Activated CD4-positive, alpha-beta T cell treated with anti-CD3 and anti-CD28 coated beads, Interleukin-2, amount 50 U/mL, for 1 hour (primary cell): ENCODE measurements at places on chromosomes 4 and X.

GRCh38 chrX:133362538-133362937 lies 52.8 kb downstream of the GPC4 start:
- DNase-seq = no peak

- no peak for DNase-seq
These were observed at the start of gene ENPEP for GRCh38 chr4:110475881-110476818. TSS of gene ENPEP (plus strand) at chr4:110476155. CDS start at chr4:110476415, 260 bp downstream.

DNA sequence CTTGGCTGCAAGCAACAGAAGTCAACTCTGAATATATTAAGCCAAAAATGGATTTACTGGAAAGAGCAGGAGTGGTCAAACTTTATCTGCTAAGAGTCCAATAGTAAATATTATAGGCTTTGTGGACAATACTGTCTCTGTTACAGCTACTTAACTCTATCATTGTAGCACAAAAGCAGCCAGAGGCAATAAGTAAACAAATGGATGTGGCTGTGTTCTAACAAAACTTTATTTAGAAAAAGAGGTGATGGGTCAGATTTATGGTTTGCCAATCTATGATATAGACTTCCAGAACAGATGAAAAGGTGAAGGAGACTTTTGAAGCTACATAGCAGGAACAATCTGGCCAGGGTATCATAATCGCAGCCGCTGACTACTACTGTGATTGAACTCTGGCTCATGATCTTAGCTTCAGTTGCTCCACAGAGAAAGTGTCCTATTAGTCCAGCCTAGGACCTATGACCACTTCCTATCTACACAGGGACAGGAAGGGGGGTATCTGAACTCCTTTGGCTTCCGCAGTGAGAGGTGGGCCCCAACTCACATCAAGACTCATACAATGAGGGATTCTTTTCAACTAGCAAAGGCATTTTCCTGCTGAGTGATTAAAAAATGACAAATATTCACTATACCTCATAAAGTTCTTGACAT lies 154.9 kb downstream of the ATG4A start:
- DNase-seq = no peak

DNA sequence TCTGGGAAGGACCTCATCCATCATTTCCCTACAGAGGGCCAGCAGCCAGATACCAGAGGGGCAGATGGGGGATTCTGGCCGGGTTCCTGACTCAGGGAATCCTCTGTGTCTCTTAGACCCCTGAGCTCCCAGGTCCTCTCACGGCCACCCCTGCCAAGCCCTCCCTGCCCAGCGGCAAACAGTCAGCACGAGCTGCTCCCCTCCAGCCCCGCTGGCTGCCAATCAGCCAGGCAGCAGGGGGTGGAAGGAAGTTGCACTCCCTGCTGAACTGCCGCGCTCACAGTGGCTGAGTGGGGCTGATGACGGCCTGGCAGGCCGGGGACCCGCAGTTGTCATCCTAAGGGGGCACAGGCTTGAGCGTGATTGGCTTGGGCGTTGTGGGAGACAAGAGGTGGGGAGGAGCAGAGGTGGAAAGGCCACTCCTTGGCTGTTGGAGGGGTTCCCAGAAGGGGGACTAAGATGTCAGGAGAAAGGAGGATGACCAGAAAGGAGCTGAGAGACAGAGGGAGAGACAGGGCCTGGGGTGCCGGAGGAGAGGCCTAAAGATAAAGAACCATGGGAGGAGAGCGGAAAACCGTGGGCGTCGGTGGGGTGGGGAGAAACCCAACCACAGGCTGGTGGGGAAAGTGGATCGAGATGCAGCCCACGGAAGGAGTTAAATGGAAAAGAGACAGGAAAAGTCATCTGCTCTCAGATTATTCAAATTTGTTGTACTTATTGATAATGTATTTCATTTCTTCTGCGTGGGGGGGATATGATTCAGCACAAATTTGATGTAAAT lies 4.4 kb upstream of the CCDC149 start:
- no peak for DNase-seq

- no peak for DNase-seq
These were observed 93.4 kb upstream of the MAMLD1 start for GRCh38 chrX:150269605-150270254.

DNA sequence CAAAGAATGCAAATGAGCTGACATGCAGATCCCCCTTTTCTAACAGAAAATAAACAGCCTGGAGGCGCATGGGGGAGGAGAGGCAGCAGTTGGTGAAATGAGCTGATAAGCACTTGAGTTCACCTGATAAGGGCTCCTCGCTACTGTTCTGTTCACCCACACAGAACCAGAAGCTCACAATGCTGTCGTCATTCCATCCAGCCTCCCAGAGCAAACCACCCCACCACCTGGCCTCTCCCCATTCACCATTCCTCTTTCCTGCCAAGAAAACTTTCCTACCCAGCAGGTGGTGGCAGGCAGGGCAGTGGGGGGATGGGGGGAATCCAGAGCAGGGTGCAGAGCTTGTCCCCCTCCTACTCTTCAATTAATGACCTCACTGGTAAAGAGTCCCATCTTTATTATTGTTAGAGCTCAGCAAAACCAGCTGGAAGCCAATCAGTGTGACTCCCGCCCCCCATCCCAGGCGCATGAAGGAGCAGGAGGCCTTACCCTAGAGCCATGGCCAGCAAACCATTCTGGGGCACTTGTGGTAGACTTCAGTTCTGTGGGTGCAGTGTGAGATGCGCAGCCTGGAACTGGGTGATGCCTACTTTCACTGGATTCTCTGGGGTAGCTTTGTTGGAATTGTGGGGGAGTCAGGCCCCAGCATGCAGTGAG lies 350.3 kb downstream of the ZIC3 start:
- DNase-seq = no peak

- no peak for DNase-seq
These were observed 172.8 kb upstream of the NAP1L5 start for GRCh38 chr4:88870428-88870827.

GRCh38 chr4:120052856-120053255 lies 13.8 kb downstream of the MAD2L1 start:
- no peak for DNase-seq

GRCh38 chr4:52892880-52893279 lies 30.8 kb downstream of the RASL11B start:
- DNase-seq = no peak

DNA sequence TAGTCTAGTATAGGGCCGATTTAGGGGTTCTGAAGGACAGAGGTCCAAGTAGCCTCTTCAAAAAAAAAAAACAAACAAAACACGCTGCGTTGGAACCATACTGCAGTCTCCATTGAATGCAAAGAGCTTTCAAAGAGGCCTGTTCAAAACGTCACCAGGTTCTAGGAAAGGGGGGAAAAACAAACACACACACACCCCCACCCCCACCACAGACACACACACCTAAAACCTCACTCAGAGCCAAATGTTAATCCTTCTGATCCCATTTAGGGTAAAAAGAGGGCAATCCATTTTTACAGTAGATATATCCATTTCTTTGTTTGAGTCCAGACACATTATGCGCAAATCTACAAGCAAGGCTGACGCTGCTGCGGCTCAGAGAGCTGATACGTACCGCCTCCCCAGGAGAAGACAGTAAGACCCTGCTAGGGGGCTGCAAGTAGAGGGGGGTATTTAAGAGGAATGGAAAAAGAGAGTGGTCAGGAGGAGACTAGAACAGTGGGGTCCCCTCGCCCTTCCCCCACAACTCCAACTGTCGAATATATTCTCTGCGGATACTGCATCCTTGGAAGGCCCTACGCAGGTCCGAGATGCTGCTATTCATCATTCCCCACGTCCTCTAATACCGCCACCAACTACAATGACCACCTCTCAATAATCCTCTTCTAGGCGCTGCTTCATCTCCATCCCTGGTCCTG lies 1.3 kb downstream of the NKRF start:
- DNase-seq = no peak

DNA sequence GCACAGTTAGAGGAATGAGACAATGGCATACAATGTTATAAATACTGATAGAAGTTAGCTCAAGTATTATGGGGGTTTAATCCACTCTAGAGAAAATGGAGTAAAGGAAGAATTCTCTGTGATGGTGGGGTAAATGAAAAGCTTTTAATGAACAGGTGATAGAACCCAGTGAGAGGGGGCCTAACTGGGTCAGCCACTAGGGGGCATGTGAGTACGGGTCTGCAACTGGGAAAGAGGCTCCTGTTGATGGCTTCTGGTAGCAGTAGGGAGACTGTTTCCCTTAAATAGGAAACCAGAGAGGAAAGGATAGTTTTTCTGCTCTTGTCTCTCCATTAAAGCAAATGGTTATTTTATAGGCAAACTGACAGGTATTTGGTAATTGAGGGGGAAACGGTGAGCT lies 132.8 kb upstream of the GPR101 start:
- DNase-seq = peak; percentile 1

GRCh38 chr4:131063878-131064277 lies 1967.9 kb downstream of the C4orf33 start:
- no peak for DNase-seq

GRCh38 chr4:113826421-113826820 lies 64.9 kb upstream of the CAMK2D start:
- no peak for DNase-seq

GRCh38 chrX:129496625-129497024 lies 26.7 kb downstream of the SMARCA1 start:
- no peak for DNase-seq

DNA sequence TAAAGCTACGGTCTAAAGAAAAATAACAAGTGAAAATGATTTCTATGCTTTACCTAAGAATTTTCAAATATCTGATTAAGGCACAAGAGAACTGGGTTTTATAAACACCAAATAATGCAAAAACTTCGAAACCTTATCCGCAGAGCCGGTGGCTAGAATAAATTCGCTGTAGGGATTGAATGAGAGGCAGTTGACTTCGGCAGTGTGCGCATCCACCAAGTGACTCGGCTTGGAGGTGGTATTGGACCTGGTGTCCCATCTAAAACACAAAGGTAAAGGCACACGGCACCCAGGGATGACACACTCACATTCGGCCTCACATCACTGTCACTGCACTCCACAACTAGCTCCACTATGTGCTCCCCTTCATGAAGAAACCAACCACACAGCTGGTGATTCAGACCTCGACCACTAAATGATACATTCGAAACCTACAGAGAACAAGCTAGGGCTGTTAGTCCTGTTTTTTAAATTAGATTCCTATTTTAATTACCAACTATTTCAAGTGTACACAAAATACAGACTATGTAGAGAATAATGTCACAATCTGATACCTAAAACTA lies 17.5 kb downstream of the RBBP7 start:
- DNase-seq = no peak

- no peak for DNase-seq
These were observed 504.9 kb downstream of the RAPGEF2 start for GRCh38 chr4:159607809-159608208.

GRCh38 chr4:94375364-94375763 lies 32.7 kb upstream of the HPGDS start:
- no peak for DNase-seq

- no peak for DNase-seq
These were observed 4.7 kb downstream of the OCRL start for GRCh38 chrX:129544780-129545179.

DNA sequence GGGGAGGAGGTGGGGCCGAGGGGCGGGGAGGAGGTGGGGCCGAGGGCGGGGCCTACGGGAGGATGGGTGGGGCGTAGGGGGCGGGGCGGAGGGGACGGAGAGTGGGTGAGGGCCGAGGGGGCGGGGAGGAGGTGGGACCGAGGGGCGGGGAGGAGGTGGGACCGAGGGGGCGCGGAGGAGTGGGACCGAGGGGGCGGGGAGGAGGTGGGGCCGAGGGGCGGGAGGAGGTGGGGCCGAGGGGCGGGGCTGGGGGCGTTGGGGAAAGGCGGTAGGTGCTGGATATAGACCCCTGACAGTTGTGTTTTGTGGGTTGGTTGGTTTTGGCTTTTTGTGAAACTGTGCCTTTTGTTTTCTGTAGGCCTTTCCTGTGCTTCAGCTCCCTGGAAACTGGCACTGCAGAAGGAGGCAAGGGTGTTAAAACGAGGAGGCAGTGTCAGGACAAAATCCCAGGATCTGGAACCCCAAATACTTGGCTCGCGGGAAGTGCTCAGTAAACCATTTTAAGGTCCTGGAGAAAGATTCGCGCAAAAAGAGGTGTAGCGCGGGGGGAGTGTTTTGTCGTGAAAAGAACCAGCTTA lies 580 bp upstream of the MMGT1 start:
- peak; percentile 70 for DNase-seq

DNA sequence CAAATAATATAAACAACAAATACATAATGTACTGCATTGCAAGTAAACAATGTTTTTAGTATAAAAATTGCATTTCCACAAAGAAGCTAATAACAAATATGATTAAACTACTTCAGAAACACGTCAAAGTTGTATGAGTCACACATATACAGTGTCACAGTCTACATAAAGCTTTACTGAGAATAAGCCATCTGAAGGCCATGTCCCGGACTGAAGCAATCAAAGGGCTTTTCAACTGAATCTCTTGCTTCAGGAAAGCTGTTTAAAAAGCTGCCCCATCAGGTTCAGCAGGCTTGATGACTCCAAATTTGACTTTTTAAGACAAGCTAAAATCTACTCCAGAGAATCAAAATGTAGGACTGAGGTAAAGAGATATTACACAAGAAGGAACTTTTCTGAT lies 1476.8 kb downstream of the ADGRL3 start:
- no peak for DNase-seq

DNA sequence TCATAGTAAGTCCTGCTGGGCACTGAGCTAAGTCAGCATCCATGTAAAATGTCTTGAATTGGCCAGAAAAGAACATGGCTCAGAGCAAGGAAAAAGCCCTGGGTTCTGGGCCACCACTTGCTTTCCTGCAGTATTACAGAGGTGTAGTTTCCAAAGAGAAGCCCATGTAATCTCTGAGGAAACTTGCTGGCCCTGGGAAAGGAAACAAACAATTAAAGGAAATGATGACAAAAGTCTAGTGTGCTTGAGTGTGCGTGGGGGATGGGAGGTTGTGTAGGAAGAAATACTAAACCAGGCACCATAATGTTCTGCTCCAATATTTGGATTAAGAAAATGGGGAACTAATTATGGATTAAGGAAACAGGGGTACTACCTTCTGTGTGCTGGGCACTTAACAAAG lies 39.5 kb upstream of the SMIM10L2A start:
- DNase-seq = no peak

- no peak for DNase-seq
These were observed 15.2 kb downstream of the ADRA2C start for GRCh38 chr4:3781193-3781886.

DNA sequence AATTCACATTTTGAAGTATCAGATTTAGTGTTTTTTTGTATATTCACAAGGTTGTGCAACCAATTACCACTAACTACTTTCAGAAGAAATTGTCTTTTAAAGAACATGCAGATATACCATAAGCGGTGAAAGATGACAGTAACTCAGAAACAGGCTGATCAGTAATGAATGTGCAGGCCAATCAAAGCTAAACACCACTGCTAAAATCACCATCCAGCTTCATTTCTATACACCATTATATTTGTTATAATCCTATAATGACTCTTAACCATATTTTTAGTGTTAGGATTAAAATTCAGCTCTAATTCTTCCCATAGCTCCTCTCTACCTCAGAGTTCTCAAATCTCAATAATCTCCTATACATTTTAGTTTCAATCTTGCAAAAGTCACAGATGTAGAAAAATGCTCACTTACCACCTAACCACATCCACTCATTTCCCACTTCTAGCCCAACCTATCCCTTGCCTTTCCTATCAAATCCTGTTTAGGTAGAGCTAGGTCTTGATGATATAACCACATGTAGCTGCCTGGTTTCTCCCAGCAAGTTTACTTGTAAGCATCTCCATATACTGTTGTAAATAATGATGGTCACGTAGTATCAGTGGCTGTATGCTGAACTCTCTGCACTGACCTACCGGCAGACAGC lies 16.6 kb downstream of the COQ2 start:
- no peak for DNase-seq
